CD4-positive, CD25-positive, alpha-beta regulatory T cell (primary cell): ENCODE measurements at places on chromosomes 16 and 17. TPM values are rescaled to one million over a fixed set of nuclear protein-coding genes. Genes with fewer than 3 reads are reported as not detected.

OR1D2 gene
- not detected for polyA plus RNA-seq

HOXB8 gene
- polyA plus RNA-seq, result not detected

SLC5A10 gene
- polyA plus RNA-seq, result 0.23 TPM

IRF8 gene
- polyA plus RNA-seq, result 0.78 TPM

STH gene
- polyA plus RNA-seq, result not detected

CDH8 gene
- not detected for polyA plus RNA-seq

SCGB1C2 gene
- not detected for polyA plus RNA-seq

CYGB gene
- polyA plus RNA-seq, result not detected

EVPL gene
- polyA plus RNA-seq, result not detected

ALOX15 gene
- polyA plus RNA-seq, result not detected

C16orf74 gene
- polyA plus RNA-seq, result 23.9 TPM

KRT39 gene
- polyA plus RNA-seq, result not detected

C1QL1 gene
- polyA plus RNA-seq, result not detected

ARHGAP27 gene
- polyA plus RNA-seq, result 26.0 TPM

RNF151 gene
- not detected for polyA plus RNA-seq

SPNS2 gene
- not detected for polyA plus RNA-seq

HSPB9 gene
- 0.08 TPM for polyA plus RNA-seq

PDP2 gene
- polyA plus RNA-seq, result 1.5 TPM
